HTR-8/SVneo (cell line): ENCODE measurements at places on chromosomes 2 and 18.
A peak's percentile ranks its signal among the peaks of the same experiment; 100 is the strongest.

- no peak for DNase-seq
Observed at GRCh38 chr2:99514357-99514756, 24.5 kb upstream of the REV1 start.

DNA sequence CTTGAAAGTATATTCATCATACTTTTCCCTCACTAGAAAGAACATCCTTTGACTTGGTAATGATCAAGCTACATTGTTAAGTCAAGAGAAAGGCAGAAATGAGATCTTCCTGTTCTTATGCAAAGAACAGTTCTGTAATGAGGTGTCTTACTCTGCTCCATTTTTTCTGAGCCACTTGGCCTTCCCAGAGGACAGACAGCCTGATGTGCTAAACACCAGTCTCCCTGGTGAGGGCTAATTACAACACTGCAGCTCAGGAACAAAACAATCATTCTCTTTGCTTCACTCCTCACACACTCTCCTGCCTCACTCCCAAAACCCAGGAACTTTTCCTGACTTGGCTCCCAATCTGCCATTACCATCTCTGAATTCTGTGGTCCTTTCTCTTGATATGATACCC is 25.6 kb downstream of the TACR1 start:
- no peak for DNase-seq

GRCh38 chr2:219596954-219597551 is 604 bp upstream of the STK11IP start:
- DNase-seq: no peak

- no peak for DNase-seq
Observed at GRCh38 chr2:230866756-230867523, 2.2 kb downstream of the ITM2C start.

- no peak for DNase-seq
Observed at GRCh38 chr2:156157670-156158069, 174.9 kb downstream of the NR4A2 start.

- DNase-seq: no peak
Observed at GRCh38 chr2:108228537-108228936, 11.2 kb upstream of the SULT1C3 start.

GRCh38 chr2:136962105-136962725 is 196.9 kb downstream of the THSD7B start:
- no peak for DNase-seq

DNA sequence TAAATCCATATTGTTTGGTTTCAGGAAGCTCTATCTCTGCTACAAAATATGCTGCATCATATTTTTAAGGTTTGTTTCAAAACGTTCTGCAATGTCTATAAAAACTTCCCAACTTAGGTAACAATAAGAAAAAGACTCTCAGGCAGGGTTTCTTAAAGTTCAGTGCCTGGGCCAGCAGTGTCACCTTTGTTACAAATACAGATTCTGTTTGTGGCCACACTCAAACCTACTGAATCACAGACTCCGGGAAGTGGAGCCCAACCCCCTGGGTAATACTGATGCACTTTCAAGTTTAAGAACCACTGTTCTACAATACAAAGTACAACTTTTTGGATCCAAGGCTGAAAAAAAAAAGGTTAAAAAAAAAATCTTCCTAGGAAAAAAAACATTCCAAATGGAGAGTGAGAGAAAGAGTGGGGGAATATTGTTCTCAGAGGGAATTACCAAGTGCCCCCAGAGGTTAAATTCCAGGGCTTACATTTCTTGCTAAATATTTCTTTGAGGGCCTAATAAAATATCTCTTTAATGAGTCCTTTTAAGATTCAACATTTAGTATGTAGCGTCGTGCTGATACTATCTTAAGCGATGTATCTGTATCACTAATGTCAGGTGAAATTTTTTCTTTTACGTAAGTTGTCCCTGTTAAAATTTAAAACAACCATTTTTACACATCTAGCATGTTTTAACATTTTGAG is 476.7 kb downstream of the TXNL1 start:
- no peak for DNase-seq

DNA sequence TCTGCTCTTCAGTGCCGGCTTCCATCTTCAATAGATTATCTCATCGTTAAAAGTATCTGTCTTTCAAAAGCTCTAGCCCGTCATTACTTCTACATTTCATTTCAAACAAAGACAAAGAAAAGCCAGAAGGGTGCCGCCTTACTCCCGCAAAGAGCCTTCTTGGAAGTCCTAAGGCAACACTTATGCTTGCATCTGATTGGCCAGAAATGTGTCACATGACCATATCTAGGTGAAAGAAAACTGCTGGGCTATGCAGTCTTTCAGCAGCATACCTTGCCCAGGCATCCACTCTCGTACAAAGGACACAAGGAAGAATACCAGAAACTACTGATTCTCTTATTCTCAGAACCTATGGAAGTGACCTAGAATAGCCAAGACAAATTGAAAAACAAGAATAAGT is 217.1 kb upstream of the SLC35G4 start:
- no peak for DNase-seq

DNA sequence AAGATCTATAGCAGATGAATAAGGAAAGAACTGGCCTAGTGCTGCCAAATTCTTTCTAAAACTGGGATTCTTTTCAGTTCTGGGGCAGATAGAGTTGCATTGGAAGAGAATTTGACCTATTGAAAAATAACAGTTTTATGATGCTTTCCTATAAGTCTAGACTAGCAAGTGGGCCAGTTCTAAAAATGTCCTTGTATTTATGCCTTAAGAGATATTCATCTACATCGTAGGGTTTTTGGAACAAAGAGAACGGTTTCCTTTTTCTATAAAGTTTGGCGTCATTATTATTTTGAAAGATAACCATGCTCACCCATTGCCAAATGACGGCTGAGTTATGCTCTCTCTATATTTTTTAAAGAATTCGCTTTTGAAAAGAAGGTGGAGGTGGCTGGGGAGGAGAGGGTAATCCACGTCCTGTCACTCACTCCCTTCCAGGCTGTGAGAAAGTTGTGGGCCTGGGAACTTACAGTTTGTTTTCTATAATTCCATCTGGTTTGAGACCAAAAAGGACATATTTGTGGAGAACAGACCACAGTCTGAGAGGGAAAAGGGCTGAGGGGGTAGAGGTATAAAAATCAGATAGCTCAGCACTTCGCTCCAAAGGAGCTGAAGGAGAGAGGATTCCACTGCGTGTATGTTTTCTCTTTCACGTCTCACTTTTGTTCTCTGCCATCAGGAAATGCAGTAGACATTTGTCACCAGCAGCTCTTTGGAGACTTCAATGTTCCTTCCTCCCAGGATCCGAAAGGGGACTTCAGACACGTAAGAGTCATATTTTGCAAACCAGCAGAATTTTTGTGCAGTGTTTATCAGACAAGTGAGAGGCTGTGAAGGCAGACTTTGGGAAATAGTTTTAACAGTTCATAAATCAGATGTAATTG is 281.9 kb upstream of the FN1 start:
- no peak for DNase-seq

GRCh38 chr2:104052356-104052755 is 801.6 kb upstream of the POU3F3 start:
- no peak for DNase-seq

GRCh38 chr2:102106133-102106556 is 36.4 kb upstream of the IL1R1 start:
- no peak for DNase-seq

DNA sequence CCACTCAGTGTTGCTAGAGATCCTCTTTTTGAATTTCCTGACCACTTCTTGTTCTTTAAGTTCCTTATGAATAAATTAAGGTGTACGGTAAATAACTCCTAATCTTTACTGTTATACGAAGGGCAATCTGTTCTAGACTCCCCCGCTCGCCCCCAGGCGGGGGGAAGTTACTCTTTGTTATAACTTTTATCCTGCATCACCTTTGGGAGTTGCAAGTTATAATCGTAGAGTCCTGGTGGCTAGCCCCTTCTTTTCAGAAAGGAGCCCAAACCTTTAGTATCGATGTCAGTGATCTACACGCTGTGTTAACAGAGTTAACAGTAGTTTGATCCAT is 652 bp downstream of the GCA start:
- no peak for DNase-seq

GRCh38 chr2:119241205-119241532 is 17.5 kb downstream of the STEAP3 start:
- DNase-seq: no peak

GRCh38 chr2:44957656-44958327 is 16.3 kb downstream of the SIX3 start:
- DNase-seq: no peak

- no peak for DNase-seq
Observed at GRCh38 chr2:194003911-194004310, 1653.1 kb upstream of the SLC39A10 start.

GRCh38 chr18:51527826-51528225 is 330.3 kb upstream of the MEX3C start:
- no peak for DNase-seq

DNA sequence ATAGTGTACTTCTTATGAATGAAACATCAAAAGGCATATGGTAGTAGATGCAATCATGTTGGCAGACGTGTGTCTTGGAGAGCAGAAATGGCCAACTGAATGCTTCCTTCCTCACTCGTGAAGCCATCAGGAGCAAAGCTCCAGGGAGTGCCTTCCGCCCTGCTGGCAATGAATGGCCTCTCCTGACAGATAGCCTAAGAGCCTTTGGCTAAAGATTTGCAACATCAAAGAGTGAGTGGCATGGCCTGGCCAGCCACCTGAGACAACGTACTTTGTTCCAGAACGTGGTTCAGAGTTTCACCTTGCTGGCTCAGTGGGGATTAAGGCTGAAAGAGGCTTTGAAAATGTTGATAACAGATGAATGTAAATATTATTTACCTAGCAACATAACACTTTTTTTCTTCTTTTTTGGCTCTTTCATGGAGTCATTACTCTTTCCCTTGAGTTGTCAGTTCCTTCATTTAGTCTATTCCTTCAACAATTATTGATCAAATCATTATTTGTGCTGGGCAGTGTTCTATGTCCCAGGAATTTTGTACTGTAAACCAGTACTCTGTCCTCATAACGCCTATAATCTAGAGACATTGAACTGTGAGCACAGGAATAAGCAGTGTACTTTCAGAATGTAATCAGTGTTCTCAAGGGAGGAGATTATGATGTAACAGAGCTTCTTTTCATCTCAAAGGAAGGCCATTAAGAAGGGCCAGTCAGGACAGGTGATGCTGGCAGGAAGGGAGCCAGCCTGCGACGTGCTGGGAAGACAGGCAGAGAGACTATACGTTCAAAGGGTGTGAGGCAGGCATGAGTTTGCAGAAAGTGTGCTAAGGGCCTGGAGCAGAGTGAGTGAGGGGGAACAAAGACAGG is 59.4 kb upstream of the SH3RF3 start:
- no peak for DNase-seq

- no peak for DNase-seq
Observed at GRCh38 chr18:24601585-24601984, 141.1 kb downstream of the HRH4 start.

DNA sequence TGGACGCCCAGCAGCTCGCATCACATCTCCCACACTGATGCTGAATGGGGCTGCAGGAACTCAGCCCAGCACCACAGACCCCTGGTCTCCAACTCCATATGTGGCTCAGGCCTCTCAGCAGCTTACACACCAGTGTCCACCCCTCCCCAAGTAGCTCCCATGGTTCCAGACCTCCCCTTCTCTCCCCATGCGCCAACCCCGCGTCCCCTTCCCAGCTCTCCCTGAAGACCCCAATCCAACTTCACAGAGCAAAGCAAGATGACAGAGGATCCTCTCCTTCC is 188.9 kb downstream of the SH3BP4 start:
- no peak for DNase-seq

DNA sequence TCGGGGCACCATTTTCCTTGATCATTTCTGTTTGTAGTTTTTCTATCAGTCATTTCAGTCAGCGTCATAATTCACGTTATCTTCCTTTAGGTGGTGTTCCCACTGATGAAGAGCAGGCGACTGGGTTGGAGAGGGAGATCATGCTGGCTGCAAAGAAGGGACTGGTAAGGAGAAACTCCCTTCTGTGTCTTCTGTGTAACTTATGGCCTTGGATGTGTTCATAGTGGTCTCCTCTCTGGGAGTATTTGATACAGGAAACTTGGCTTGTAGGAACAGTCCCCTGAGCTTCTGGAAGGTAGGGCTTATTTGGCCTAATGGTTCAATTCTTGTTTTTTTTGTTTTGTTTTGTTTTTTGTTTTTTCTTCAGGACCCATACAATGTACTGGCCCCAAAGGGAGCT is 1.1 kb downstream of the COX5B start:
- no peak for DNase-seq

- no peak for DNase-seq
Observed at GRCh38 chr18:53531187-53531586, 693.3 kb downstream of the MBD2 start.

GRCh38 chr2:144965172-144965571 is 445.3 kb upstream of the ZEB2 start:
- DNase-seq: no peak

- peak; percentile 14 for DNase-seq
Observed at GRCh38 chr2:22355816-22356433, 1029.1 kb upstream of the KLHL29 start.

DNA sequence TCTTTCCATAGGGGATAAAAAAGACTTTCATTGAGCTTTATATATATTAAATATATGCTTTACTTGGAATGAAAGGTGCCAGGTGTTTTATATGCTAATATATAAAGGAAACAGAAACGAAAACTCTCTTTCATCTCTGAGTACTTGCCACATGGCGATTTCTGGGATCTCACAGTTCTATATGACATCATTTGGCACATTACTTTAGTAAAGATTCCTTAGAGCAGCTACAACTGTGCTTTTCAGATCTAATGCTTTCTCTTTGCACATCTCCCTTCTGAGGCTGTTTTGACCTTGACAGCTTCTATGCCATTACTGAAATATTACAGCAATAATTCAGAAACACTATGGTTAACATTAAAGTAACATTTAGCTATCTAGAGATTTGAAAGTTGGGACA is 1082.9 kb upstream of the CDH2 start:
- no peak for DNase-seq

DNA sequence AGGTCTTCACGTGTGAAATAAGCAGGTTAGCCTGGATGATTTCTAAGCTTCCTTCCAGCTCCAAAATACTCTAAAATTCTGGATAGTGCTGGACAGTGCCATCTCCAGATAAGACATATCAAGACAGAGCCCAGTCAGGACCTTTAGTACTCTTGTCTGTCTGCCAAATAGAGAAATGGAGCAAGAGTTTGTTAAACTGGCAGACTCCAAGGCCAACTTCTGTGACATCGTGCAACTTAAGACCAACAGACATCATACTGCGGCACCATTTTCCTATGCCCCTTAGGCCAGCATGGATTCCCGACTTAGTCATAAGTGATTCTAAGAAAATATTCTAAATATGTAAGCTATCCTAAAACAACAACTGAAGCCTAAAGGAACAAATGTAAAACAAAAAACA is 118.6 kb downstream of the RBMS1 start:
- no peak for DNase-seq
